GM19239 (cell line): ENCODE measurements at places on chromosomes 4 and X.

- peak; percentile 26 for DNase-seq
These were observed 26.9 kb upstream of the BMP3 start for GRCh38 chr4:81003597-81004111.

DNA sequence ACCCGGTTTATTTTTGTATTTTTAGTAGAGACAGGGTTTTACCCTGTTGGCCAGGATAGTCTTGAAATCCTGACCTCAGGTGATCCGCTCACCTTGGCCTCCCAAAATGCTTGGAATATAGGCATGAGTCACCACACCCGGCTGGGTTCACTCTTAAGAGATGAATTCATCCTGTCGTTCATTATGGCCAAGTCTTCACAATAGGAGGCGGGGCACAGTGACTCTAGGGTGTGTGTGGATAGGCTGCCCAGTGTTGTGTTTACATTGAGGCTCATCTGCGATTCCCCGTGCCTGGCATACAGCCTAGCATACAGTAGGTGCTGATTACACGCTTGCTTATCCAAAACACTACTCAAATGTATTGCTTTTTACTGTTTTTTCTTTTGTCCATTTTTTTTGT, 41.3 kb upstream of the IGFBP7 start:
- DNase-seq: no peak

DNA sequence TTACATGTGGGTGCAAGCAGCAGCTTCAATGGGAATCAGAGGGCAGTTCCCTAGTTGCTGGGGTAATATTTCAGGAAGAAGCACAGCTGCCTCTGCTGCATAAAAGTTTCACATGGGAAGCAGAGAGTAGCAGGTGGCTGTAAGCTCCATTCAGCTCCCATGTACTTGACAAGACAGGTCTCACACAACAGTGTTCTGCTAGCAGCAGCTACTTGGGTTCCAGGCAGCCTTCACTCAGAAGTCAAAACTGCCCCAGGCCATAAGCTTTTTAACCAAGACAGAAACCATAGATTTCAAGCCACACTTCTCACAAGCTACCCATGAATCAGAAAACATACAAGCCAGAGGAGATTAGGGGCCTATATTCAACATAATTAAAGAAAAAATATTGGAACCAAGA, 41.4 kb upstream of the SPIN2A start:
- DNase-seq: no peak

- DNase-seq: no peak
These were observed 15.3 kb downstream of the GRIA3 start for GRCh38 chrX:123199338-123199737.

DNA sequence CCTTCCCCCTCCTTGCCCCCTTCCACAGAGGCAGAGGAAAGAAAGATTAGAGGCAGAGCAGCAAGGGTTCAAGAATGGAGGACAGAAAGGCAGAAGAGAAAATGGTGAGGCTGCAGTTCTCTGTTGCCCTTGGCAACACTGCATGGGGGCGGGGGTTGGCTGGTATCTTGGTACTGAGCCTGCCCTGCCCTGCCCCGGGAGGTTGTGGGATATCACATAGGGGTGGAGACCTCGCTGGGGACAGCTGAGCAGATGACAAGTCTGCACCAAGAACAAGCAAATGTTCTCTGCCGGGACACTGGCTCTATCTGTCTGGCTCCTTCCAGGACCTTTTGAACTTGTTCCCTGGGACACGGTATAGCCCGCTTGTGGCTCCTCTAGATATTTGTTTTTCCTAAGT, 39.8 kb downstream of the NHS start:
- no peak for DNase-seq

GRCh38 chr4:1328267-1329155, 18.5 kb upstream of the UVSSA start:
- no peak for DNase-seq

DNA sequence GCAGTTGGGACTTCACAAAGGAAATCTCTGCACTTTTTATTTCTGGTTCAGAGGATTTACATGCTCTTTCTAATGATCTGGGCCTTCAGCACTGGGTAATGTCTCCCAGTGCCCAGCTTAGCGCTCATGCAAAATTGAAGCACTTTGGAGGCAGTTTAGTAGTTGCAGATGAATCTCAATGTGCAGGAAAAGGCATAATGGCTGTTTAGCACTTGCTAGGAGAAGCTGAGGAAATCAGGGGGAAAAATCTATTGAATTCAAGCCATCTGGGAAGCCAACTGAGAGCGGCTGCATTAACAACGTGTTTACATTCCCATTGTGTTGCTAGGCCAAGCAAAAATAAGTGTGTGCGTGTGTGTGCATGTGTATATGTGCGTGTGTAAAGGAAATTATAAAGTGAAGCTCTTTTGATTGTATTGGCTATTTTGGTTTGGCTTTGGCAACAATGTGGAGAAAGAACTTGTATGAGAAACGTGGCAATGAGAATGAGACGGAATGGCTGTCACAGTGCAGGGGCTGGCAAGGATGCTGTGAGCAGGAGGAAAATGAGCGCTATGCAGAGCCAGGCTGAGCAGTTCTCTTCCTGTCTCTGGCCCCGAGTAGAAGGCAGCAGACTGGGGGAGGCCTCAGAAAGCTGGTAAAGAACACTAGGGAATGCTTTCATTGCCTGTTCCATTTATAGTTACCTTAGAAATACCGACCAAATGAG, 231.5 kb downstream of the UNC5C start:
- no peak for DNase-seq

GRCh38 chr4:150176547-150176946, 98.3 kb downstream of the DCLK2 start:
- no peak for DNase-seq

DNA sequence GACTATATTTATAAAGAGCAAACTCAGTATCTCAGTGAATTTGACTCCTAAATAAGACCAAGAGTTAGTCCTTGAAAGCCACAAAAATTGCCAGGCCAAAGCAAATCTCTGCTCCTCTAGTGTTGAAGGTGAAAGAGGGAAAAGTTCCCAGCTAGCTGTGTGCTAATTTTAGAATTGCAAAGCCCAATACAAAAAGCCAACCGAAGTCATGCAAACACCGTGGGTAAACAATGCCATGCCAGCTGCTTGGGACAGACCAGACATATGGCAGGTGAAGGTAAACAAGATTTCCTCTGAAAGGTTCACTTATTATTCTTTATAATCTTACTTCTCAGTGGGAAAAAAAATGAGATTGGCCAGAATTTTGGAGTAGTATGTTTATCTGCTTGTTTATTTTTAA, 80.5 kb upstream of the LNX1 start:
- no peak for DNase-seq

DNA sequence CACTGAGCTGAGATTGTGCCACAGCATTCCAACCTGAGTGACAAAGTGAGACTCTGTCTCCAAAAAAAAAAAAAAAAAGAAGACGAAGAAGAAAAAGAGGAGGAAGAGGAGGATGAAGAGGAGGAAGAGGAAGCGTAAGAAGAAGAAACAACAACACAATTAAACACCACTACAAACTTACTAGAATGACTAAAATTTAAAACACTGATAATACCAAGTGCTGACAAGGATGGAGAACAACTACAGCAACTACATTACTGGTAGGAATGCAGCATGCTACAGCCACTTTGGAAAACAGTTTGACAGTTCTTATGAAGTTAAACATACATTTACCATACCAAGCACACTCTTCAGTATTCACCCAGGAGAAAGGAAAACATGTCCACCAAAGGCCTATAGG, 24.1 kb downstream of the LRBA start:
- DNase-seq: no peak

- DNase-seq: no peak
These were observed 41.9 kb downstream of the HADH start for GRCh38 chr4:108031427-108032083.

DNA sequence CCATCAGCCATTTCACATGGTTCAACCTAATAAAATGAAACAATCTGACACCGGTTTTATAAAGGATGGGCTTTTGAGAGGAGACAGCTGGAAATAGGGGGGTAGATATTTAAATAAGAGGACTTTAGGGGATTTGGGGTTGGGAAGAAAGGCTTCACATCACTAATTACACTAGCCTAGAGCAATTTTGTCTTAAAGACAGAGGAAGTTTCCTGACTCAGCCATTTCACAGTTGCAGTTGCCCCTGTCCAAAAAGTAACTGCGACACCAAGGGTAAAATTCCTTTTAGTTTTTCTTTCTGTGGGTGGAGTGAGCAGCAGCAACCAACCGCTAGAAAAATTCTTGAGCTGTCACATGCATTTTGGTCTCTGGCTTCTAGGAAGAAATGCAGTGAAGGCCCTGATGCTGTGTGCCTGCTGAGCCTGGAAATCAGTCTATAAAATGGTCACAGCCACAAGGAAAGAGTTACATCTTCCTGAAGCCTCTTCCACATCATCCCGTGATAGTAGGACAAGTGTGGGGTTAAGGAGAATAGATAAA, 233.6 kb downstream of the ZNF674 start:
- no peak for DNase-seq

DNA sequence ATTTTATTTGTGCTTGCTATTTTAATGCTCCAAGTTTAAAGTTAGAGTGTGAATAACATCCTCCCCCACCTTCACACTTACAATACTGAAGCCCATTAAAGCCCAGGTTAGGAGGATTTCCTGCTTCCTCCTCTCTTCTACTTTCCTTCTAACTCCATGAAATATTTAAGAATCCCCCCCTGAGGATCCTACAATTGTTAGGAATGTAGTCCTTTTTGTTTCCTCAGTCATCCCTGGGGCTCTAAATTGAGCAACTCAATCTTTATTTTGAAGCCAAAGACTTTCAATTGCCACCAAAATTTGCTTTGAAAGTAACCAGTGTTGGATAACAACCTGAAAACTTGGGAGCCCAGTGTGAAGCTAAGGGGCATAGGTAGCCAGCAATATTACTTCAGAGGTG, 276.9 kb downstream of the FAM47A start:
- no peak for DNase-seq

- DNase-seq: no peak
These were observed 47.4 kb downstream of the FGF2 start for GRCh38 chr4:122873821-122874593.

- no peak for DNase-seq
These were observed 225.1 kb upstream of the ANXA10 start for GRCh38 chr4:167867191-167867590.

- no peak for DNase-seq
These were observed 222 bp downstream of the SMAD1 start for GRCh38 chr4:145481942-145482208.

- no peak for DNase-seq
These were observed 53.6 kb downstream of the MBNL3 start for GRCh38 chrX:132435222-132435621.

GRCh38 chr4:180169394-180169793, 2073.8 kb upstream of the TENM3 start:
- DNase-seq: no peak

- no peak for DNase-seq
These were observed 982.4 kb upstream of the HS3ST1 start for GRCh38 chr4:12411072-12411471.

- no peak for DNase-seq
These were observed 4.3 kb downstream of the ZFX start for GRCh38 chrX:24153796-24154189.

GRCh38 chr4:72591547-72592454, 22.8 kb upstream of the ADAMTS3 start:
- DNase-seq: no peak

- no peak for DNase-seq
These were observed 610.4 kb downstream of the BCOR start for GRCh38 chrX:39487166-39487968.

DNA sequence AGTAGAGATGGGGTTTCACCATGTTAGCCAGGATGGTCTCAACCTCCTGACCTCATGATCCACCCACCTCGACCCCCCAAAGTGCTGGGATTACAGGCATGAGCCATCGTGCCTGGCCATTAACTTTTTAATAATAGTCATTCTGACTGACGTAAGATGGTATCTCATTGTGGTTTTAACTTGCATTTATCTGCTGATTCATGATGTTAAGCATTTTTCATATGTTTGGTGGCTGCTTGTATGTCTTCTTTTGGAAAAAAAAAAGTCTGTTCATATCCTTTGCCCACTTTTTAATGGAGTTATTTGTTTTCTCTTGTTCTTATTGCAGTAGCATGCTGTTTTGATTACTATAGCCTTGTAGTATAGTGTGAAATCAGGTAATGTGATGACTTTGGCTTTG, 45.8 kb downstream of the ANXA10 start:
- DNase-seq: no peak

- no peak for DNase-seq
These were observed 528 bp upstream of the FGF2 start for GRCh38 chr4:122826079-122826527.

- DNase-seq: no peak
These were observed 69.5 kb downstream of the SHROOM2 start for GRCh38 chrX:9855561-9856283.

DNA sequence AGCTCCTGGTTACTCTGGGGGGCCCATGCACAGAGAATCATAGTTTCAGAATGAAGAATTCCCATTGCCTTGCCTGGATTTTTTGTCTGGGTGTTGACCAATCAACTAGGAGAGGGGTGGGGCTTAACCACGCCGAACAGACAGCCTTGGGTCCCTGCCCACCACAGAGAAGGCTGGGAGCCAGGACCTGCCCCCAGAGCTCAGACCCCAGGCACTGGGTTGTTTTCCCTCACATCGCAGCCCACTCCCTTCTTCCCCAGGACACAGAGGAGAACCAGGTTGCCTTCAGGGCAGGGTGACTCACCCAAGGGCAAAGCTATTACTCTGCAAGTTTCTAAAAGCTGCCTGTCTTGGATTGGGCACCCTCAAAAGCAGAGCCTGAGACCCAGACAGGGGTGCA, 23.3 kb upstream of the CRMP1 start:
- no peak for DNase-seq

DNA sequence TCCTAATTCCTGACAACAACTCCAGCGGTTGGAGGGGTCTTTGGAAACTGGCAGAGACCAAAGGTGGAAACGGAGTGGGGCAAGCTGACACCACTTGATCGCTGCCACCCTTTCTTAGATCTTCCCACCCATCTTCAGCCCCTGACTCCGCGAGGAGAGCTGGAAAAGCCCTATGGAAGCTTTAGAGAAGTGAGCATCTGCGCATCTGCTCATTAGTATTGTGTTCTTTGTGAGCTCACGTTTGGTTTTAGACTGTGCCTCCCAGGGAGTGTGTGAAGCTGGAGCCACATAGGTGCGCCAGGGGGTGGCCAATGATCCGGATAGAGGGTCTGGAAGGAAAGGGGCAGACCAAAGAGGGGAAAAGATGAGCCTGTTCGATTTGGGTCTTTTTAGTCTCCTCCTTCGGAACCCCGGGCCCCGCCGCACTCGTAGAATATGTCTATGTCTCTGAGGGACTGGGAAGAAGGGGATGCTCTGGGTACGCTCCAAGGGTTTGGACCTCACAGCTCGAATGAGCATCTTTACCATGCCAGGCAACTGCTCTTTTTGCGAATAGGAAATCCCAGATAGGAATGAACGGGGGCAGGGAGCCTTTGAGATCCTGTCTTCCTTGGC, 578 bp upstream of the DKK2 start:
- DNase-seq: no peak

GRCh38 chrX:23035493-23035892, 35.7 kb downstream of the DDX53 start:
- no peak for DNase-seq

DNA sequence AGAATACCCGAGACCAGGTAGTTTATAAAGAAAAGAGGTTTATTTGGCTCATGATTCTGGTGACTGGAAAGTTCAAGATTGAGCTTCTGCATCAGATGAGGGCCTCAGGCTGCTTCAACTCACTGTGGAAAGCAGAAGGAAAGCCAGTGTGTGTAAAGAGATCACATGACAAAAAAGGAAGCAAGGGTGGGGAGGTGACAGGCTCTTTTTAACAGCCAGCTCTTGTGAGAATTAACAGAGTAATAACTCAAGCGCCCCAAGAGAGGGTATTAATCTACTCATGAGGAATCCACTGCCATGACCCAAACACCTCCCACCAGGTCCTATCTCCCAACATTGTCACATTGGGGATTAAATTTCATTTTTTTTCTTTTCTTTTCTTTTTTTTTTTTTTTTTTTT, 6.3 kb upstream of the YIPF6 start:
- no peak for DNase-seq
